IMR-90 (cell line): ENCODE measurements at places on chromosomes 7 and 10. TPM values are rescaled to one million over a fixed set of nuclear protein-coding genes. Genes with fewer than 3 reads are reported as not detected.

GRCh38 chr10:11874568-11875493 lies 51.7 kb downstream of the PROSER2 start:
- DNase-seq = peak; percentile 12

DNA sequence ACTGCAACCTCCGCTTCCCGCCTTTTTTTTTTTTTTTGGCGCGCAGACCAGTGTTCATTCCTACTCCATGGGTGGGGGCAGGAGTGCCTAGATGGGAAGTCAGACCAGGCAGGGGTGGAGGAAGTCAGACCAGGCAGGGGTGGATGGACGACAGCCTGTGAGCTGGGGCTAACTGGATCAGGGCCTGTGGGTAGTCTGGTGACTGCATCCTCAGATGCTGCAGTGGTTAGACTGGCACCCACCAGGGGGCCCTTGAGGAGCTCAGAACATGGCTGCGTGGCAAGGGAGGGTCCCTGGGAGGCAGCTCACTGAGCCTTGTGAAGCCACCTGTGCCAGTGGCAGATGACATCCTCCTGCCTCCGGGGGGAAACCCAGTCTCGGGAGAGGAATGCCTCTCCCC lies 35.1 kb downstream of the RCC1L start:
- DNase-seq = no peak

DNA sequence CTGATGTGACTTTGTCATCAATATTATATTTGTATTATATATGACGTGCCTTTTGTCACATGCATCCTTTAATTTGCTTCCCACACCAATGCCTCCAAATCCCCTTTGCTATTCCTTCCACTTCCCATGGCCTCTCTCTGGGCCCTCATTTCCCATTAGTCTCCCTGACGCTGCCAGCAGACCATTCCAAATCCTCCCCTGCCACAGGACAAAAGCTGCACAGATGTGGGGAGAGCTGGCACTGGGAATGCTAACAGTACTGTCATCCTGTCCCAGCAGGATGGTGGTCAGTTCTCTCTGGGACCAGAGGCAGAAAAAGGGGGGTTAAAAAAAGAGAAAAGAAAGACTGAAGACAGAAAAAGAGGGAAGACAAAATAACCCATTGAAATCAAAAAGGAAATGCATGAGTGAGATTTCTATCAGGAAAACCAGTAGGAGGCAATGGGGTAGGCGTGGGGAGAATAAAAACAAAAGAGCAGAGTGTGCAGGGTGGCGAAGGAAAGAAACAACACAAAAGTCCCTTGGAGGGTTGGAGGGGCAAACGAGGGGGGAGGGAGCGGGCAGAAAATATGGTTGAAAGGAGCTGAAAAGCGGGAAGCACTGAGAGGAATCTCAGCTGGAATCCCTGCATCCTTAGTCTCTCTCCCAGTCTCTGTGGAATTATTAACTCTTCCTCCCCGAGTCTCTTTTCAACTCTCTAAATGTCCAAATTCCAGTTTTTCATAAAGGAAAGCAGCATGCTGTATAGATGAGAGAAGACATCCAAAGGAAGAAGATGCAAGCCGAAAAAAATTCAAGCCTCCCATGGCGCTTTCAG lies 59.2 kb upstream of the PTN start:
- no peak for DNase-seq

DNA sequence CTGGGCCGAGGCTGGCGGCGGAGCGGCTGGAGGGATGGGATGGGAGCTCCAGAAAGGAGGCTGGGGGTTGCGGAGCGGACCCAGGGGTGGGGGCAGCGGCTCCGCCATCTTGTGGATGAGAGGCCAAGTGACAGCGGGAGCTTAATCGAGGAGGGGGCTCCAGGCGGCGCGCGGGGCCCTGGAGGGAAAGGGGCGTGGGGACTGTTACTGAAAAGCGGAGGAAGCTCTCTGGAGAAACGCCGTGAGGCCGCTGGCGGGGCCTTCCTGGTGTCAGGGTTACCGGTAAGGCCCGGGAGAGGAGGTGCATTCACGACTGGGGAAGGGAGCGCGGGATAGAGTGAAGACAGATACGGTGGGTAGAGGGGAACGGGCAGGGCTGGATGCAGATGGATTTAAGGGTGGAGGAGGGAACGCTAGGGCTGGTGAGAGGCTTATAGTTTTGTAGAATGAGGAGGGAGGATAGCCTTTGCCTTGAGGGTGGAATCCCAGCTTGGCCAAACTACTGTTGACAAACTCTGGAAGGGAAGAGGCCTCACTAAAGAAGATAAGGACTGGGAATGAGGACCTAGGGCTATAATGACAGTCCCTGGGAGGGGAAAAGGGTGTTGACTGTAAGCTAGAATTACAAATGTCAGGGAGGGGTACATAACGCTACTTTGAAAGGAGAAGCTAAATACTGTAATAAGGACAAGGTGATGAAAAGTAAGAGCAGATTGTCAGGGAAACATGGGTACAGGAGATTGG lies 535 bp downstream of the BTRC start:
- DNase-seq = peak; percentile 47

DNA sequence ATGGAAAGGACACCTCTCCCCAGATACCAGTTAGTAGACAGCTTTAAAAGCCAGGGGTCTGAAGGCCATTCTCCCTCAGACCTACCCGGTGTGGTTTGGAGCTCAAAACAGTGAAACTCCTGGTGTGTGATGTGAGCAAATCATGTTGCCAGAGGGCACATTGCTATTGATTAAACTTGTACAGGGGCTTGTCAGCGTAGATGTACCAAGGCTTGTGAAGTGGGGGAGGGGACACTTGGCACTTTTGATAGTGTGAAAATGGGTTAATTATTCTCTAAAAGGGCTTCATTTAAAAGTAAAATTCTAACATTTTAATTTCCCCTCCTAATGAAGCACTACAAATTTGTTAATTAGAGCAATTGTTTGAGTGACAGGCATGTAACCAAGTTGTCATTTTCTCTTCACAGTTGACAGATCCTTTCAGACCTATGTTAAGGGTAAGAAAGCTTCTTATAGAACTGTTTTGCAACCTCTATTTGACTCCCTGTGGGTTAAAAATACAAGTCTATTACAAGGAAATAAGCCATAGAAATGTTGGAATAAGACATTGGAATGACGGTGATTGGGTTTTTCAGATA lies 356.9 kb upstream of the GALNT17 start:
- DNase-seq = no peak

DNA sequence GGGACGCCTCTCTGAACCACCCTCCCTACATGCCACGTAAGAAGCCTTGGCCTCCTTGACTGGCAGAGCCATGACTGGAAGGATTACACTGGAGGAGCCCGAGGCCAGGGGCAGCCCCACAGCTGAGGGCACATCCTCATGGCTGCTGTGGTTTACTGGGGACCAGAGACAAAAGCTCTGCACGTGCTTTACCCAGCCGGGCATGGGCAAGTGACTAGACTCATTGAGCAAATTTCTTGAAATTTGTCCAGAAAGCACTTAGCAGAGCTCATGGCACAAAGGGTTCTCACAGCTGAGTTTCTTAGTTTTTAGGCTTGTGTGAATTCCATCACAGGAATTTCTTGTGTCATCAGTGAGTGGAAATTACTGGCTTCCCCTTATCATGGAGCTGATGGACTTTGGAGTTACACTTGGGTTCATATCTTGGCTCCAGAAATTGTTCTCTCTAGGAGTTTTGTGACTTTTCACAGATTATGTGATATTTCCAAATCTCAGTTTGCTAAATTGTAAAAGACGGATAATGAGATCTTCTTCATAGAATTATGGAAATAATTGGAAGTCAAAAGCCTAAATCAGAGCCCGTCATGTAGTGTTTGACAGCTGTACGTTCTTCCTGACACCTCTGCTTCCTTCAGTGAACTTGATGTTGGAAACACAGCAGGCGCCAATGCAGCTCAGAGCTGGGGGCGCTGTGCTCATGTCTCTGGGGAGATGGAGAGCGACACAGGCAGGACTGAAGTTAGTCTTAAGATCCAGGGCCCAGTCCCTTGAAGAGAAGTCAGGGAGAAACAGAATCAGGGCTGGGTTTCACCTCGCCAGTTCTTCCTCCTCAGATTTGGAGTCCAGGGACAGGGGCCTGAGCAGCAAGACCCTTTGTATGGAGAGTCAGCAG lies 47.7 kb upstream of the MGAM2 start:
- no peak for DNase-seq

DNA sequence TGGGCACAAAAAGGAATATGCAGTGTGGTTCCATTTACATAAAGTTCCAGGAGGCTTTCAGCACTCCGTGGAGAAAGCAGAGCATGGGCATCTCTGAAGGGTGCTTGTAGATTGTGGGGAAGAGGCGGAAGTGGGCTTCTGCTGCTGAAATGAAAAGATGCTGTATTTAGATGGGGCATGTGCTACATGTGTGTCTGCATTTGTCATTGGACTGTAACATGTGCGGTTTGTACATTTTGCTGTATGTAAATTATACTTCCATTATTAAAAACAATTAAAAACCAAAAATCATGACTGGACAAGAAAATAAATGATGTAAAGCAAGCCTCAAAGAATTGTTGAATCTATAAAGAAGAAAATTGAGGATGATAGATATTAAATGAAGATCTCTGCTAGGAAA lies 334.0 kb downstream of the WDR37 start:
- no peak for DNase-seq

GRCh38 chr7:21704359-21704758 lies 161.5 kb downstream of the DNAH11 start:
- no peak for DNase-seq

- peak; percentile 24 for DNase-seq
These were observed 7.8 kb upstream of the ANKRD2 start for GRCh38 chr10:97564776-97565175.

GRCh38 chr7:95690367-95690947 lies 81.9 kb upstream of the DYNC1I1 start:
- peak; percentile 41 for DNase-seq

NEUROD6 gene
- total RNA-seq = not detected in 2 replicates
